HT-29 (cell line): ENCODE measurements at places on chromosomes 2 and 18. TPM values are rescaled to one million over a fixed set of nuclear protein-coding genes. Genes with fewer than 3 reads are reported as not detected.

DNA sequence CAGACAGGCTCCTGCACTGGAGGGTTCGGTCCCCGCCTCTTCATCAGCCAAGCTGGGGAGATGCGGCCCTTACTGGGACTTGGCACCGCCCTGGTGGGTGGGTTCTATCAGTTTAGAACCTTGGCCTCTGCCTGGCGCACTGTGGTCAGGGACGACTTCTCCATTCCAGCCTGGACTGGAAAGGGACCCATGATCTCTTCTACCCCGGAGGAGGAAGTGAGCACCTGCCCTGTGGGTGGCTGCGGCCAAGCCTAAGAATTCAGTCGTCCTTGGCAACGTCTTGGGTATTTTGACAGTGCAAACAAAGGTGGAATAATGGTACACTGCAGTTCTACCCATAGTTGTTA is 106.9 kb upstream of the CD302 start:
- DNase-seq, result peak; percentile 95

GRCh38 chr2:196607073-196607472 is 32.4 kb upstream of the CCDC150 start:
- no peak for DNase-seq

- no peak for DNase-seq
Observed at GRCh38 chr2:10477443-10478297, 29.5 kb upstream of the ODC1 start.

DNA sequence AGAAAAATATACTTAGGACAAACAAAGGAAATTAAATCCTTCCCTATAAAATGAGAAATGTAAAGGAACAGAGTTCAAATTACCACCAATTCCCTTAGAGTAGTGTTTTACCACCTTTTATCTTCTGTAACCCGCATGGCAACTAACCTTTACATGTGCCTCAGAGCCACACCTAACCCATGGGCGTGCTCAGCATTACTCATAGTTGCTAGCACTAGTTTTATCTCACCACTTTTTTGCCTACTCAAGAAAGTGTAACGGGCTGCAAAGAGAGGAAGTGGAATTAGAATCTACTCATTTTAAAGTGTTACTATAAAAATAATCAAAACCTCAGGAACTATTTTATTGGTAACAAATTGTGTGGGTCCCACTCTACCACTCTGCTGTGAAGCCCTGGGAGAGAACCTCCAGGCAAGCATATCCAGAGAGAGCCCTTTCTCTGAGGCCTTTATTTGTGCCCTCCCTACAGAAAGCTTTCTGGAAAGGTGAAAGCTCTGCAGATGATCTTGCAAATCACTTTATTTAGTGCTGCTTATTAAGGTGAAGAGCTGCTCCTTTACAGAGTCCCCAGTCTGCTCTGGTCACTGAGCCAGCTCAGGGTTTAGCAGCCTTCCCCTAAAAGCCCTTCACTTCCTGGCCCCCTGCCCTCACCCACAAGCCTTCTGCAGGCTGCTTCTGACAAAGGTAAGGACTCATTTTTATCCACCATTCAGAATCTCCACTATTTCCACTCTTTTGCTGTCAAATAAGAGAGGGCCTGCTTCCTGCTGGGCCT is 98.8 kb downstream of the TRABD2A start:
- no peak for DNase-seq

GRCh38 chr2:2828774-2829368 is 497.8 kb upstream of the MYT1L start:
- no peak for DNase-seq

DNA sequence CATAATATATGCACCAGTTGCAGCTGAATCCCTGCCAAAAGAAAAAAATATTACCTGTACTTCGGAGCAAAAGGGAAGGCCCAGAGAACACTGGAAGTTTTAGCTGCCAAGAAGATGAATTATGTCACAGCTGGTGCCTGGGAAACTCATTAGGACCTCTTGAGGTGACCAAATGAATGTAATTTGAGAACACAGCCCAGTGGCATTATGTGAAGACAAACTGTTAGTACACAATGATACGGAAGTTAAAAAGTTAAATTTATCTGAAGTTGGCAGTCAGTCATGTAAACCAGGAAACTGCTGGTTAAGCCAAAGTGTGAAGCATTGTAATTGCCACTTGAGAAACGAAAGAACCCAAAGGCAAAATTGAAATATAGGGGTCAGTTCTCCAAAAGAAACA is 80.7 kb downstream of the EML4 start:
- peak; percentile 64 for DNase-seq

Gene CYTIP
- 0.08 TPM in 1 of 2 replicates, not detected in the other for total RNA-seq

Gene GNLY
- not detected in 2 replicates for total RNA-seq
